Activated T-cell treated with anti-CD3 and anti-CD28 coated beads, Interleukin-2, amount 50 U/mL, for 72 hours (primary cell): ENCODE measurements at places on chromosomes 7 and 10. TPM values are rescaled to one million over a fixed set of nuclear protein-coding genes. Genes with fewer than 3 reads are reported as not detected.

Gene FZD8
- total RNA-seq, result 0.35 TPM

Gene TAS2R4
- 1.4 TPM for total RNA-seq

Gene CPXM2
- total RNA-seq, result not detected

Gene FAM25C
- total RNA-seq, result not detected

Gene GALNT17
- total RNA-seq, result not detected

Gene ACSM6
- not detected for total RNA-seq

Gene CRYGN
- total RNA-seq, result 0.53 TPM

Gene SRRM3
- not detected for total RNA-seq

Gene ADARB2
- 2.0 TPM for total RNA-seq

Gene SFXN3
- total RNA-seq, result 23.5 TPM

Gene ADRB1
- total RNA-seq, result not detected

Gene UFSP1
- 0.83 TPM for total RNA-seq

Gene SPDYE2B
- total RNA-seq, result not detected

Gene CXCL12
- not detected for total RNA-seq

Gene NUTM2E
- not detected for total RNA-seq
